Naive B cell (primary cell): ENCODE measurements at places on chromosomes 1 and 21. TPM values are rescaled to one million over a fixed set of nuclear protein-coding genes. Genes with fewer than 3 reads are reported as not detected.

The C1orf21 gene
- polyA plus RNA-seq = 0.27 TPM

The KRTAP13-2 gene
- polyA plus RNA-seq = not detected

The RPTN gene
- not detected for polyA plus RNA-seq

The UTP11 gene
- polyA plus RNA-seq = 19.7 TPM

The LAPTM5 gene
- 1,621 TPM for polyA plus RNA-seq
